Activated T-helper 17 cell treated with anti-CD3 and anti-CD28 coated beads, Interleukin-2, amount 50 U/mL, for 72 hours (primary cell): ENCODE measurements at places on chromosomes 11 and 22. TPM values are rescaled to one million over a fixed set of nuclear protein-coding genes. Genes with fewer than 3 reads are reported as not detected.

GRCh38 chr11:95100856-95101507 is 11.3 kb downstream of the ENDOD1 start:
- no peak for ATAC-seq

- ATAC-seq: no peak
Measured at GRCh38 chr11:12043221-12043620, 34.8 kb upstream of the DKK3 start.

GRCh38 chr11:101019870-101020269 is 109.7 kb downstream of the PGR start:
- ATAC-seq: no peak

- ATAC-seq: no peak
Measured at GRCh38 chr11:64053699-64054098, 18.0 kb downstream of the FLRT1 start.

Gene ASRGL1
- total RNA-seq: 1.3 TPM
